Stimulated activated CD8-positive, alpha-beta memory T cell treated with anti-CD3 and anti-CD28 coated beads, Interleukin-12 subunit alpha, Interleukin-12 subunit beta, amount 100 ng/mL, for 1 hour (primary cell): ENCODE measurements at places on chromosomes 4 and X.

DNA sequence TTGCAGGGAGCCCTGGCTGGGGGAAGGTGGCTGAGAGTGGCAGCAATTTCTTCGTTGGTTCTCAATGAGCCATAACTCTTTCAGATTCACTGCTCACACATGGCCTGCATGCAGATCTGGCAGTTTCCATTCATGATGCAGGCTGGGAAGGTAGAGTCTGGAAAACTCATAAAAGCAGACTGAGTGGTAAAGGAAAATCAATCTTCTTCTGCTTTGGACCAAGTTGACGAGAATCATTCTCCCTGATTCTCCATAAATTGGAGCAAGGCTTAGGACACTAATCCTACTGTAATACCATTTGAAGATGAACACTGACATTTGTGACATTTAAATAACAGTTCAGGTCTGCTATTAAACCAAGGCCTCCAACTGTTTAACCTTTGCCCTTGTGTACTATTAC lies 35.3 kb upstream of the HAND2 start:
- DNase-seq: no peak

DNA sequence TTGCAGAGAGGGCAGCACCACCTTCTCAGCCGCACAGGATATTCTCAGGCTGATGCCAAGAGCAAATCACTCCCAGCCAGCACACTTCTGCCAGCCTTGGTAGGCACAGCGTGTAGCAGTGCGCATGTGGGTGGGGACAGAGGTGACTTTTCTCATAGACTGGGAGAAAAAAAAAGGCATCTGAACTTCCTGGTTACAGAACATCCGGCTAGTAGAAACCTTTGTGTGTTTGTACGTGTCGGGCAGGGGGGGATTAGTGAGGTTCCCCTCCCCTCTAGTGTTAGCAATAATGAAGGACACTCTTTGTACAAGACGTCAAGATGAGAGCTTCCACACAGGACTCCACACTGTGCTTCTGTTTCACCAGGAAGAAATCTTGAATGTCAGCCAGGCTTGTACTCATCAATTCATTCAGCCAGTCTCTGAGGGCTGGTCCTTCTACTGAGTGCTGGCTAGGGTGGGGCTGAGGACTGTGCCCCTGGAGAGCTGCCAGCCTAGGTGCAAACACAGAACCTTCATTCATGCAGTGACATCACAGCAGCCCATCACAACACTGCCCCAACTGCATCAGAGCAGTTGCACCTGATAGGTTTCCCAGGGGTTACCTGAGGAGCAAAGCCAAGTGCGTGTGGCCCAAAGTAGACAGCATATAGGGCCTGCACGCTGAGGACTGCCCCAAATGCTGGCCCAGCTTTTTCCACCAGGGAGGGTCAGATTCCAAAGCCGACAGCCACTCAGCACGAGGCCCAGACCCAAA lies 34.7 kb downstream of the SLC25A5 start:
- no peak for DNase-seq

DNA sequence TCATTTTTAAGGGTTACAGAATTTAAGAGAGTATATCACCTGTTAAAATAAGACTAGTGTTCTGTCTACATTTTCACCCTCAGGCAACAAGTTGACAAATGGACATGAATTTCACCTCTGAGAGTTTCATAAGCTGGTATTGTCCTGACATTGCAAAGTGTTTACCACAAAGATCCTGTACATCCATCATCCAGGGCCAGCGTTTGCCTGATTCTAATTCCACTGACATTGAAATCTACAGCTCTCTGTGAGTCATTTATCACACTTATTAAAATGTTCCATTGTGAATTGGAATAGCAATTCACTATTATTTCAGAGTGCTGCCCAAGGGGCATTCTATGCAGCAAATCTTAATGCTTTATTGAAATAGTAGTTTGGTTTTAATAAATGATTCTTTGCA lies 1499.4 kb upstream of the PCDH7 start:
- DNase-seq: no peak

DNA sequence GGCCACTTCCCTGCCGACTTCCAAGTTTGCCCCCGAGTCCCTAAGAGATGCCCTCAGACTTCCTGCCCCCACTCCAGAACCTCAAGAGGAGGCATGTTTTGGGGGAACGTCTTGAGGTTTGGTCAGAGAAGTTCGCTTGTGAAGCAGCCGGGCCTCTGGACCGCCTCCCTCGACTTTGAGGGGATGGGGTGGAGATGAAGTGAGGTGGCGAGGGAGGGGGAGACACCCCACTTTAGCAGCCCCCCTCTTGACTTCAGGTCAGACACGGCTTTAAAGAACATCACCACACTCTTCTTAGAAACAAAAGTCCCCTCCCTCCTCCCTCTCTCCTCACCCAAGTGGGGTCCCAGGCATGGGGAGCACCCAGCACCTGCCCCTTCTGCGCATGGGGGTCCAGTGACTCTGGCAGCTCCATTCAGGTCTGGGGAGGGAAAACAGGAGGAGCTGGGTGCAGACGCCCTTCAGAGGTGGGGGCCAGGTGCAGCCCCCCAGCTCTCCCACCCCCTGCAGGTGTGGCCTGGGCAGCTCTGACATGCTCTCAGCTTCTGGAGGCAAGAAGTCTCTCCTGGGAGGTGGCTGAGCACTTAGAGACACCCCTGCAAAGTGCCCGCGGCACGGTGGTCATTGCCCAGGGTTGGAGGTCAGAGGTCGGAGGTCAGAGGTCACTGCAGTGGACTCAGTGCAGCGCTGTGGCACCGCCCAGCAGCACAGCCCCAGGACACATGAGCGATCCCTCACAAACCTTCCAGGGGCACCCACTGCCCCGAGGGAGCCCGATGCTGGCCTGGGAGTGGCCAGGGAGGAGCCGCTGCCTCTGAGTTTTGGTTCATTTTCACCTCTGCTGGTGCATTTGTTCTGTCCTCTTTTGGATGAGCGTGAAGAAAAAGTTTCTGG lies 108.8 kb downstream of the CPZ start:
- DNase-seq: no peak

GRCh38 chrX:108312957-108313356 lies 125.3 kb downstream of the COL4A6 start:
- DNase-seq: no peak

DNA sequence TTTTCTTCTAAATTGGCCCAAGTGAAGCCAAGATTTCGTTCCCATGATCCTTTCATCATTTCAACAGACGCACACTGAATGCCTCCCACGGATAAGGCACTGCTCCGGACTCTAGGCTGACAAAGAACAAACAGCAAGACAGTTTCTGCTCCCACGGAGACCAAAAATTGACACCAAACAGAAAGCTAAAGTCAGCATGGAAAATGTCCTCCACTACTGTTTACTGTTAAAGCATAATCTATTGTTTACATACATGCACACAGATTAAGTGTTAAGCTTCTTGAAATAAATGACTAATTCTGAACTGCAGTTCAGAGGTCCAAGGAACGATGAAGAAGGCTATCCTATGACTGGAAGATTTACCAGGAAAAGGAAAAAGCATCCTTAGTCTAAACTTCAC lies 199.6 kb downstream of the AASDH start:
- DNase-seq: no peak

GRCh38 chr4:151215295-151215694 lies 61.7 kb upstream of the PRSS48 start:
- no peak for DNase-seq

- no peak for DNase-seq
These were observed 6.3 kb downstream of the RUFY3 start for GRCh38 chr4:70728091-70728490.

GRCh38 chrX:136856551-136856950 lies 24.0 kb downstream of the RBMX start:
- DNase-seq: no peak
